ENCODE measurements at places on chromosomes 12 and 14.

- no peak for DNase-seq
These were observed 81.2 kb downstream of the TMEM260 start for GRCh38 chr14:56660677-56661389.

- DNase-seq: no peak
These were observed 47.9 kb upstream of the PLEKHG7 start for GRCh38 chr12:92654929-92655328.

GRCh38 chr12:9925705-9926393 is 6.3 kb downstream of the CLEC2A start:
- DNase-seq: peak; percentile 23

- DNase-seq: peak; percentile 79
These were observed 114.3 kb downstream of the KSR2 start for GRCh38 chr12:117854339-117855012.

- peak; percentile 40 for DNase-seq
These were observed 3.1 kb downstream of the LHX5 start for GRCh38 chr12:113468365-113469223.

DNA sequence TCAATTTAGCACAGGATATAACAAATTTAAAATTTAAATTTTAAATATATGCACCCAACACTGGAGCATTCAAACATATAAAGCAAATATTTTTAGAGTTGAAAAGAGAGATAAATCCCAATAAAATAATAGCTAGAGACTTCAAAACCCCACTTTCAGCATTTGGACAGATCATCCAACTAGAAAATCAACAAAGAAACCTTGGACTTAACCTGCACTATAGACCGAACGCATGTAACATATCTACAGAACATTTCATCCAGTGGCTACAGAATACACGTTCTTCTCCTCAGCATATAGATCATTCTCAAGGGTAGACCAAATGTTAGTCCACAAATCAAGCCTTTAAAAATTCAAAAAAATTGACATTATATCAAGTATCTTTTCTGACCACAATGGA is 64.0 kb downstream of the SPTSSA start:
- no peak for DNase-seq

DNA sequence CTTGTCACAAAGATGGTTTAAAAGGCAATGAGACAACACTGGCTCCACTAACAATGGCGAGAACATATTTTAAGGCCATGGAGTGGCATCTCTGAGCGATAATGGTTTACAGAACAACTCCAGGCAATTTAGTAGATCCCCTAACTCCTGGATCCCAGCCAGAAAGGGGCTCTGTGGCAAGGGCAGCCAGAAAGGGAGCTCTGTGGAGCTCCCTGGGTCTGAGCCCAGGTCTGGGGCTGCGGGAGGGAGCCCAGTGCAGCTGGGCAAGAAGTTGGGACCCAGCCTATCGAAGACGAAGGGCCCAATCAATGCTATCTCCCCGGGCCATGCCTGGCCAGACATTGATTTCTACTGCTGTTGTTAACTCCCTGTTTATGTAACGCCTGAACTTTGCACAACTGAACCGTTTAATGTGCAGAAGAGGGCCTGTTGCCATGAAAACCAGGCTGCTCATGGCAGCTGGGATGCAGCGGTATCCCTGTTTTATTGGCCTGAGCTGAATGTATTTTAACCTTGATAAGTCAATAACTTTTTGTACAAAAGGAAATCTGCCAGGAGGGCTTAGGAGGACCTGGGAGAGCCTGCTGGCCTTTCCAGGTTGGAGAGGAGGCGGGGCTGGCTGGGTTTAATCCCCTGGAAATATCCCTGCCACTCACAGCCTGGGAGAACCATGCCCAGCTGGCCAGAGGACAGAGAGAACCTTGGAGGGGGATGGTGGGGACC is 6.7 kb upstream of the FAM222A start:
- no peak for DNase-seq

DNA sequence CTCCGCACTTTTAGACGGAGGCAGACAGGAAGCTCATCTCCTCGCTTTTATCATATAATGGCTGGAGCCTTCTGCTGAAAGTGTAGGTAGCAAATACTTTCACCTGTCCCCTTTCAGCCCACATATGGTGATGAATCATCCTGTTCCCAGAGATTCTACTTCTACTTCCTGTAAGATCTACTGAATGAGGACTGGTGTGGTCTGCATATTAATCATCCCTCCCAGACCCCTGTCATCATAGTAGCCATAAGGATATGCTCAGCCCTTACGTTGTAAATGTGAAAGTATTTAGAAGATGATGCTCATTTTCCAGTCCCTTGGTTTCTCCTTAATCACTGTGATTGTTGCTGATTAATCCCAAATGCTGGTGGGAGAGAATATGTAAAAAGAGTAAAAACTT is 268.2 kb upstream of the GRIP1 start:
- DNase-seq: no peak

- peak; percentile 75 for DNase-seq
These were observed 26.2 kb downstream of the RFLNA start for GRCh38 chr12:124321040-124321481.

- no peak for DNase-seq
These were observed 196.5 kb upstream of the PRMT8 start for GRCh38 chr12:3294481-3294911.

GRCh38 chr14:31337331-31337730 is 83.0 kb downstream of the HEATR5A start:
- DNase-seq: no peak

DNA sequence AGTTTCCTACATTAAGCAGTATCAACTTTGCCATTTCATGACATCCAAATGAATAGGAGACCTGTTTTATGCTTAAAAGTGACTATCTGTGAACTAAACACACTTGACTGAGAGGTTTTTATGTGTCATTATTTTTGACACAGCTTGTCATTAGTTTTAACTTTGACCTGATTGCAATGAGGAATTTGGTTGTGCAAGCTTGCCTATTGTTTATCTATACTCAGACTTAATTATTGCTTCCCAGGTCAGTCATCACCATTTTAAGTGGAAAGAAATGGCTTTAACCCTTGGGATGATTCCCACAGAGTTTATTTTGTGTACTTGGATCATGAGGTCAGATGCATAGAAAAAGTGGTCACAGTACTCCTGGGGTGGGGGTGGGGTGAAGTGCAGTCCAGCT is 171.0 kb upstream of the PRICKLE1 start:
- no peak for DNase-seq

DNA sequence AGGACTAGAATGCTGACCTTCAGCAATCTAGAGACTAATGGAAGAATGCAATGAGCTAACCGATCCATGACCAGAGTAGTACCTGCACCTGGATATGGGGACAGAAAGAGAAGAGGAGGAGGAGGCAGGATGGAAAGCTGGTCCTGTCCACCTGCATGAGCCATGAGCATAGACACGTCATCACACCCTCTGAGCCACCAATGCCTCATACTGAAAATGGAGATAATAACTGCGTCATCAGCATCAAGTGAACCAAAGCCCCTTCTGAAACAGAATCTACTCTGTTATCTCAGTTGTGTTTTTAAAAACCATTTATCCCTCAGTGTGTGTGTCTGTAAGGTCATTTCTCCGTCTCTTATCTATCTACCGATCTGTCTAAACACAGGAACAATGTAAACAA is 327.0 kb downstream of the BCL11B start:
- no peak for DNase-seq

DNA sequence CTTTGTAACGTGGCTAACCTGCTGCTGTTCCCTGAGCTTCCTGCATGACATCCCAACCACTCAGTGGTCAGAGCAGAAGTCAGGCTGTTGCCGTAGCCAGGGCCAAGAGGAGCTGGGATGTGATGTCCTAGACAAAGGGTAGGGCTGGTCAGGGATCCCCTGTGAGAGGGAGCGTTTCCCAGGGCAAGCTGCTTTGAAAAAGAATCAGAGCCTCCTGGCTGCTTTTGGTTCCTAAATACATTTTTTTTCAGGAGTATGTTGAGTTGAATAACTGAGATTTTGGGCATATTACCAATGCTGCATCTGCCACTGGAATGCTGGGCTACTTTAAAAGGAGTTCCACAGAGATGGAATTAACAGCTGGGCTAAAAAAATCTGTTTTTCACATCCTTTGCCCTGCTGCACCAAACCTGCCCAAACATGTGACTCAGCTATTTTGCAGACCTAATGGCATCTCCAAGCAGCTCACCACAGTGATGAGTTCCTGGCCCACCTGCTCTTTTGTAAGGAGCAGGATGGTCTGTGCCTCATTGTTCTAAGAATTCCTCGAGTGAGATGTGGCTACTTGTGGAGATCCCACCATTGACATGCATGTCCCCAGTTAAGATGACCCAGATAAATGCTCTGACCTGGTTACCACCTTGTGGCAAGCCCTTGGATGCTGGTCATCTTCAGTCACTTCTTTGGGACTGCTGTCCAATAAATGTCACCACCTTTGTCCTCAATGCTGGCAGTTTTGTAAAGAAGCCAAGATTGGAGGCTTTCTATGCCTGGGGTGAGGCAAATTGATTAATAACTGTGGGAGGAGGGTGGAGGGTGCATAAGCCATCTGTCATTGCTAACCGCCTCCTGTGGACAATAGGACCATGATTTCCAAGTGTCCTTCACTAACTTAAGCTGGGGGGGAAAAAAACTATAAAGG is 24.1 kb downstream of the ANKRD13A start:
- DNase-seq: no peak

- DNase-seq: no peak
These were observed 13.7 kb upstream of the LIMA1 start for GRCh38 chr12:50297027-50297426.

DNA sequence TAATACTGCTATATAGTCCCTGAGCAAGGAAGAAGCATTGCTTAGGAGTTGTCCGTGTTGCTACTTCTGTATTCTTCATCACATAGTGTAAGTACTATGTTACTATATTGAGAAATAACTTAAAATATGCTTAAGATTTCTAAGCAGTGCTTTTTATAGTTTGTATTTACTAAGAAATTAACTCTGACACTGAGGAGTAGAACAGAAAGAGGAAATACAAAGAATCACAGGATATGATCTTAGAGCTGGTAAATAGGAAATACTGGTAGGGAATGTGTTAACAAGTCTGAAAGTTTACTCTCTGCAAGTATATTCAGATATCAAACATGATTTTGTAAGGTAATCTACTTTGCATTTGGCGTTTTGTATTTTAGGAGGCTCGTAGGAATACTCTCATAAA is 15.5 kb downstream of the XPOT start:
- DNase-seq: no peak

GRCh38 chr12:95699579-95699978 is 91.0 kb downstream of the NTN4 start:
- DNase-seq: no peak

- DNase-seq: no peak
These were observed 56.9 kb downstream of the TMTC1 start for GRCh38 chr12:29726741-29727348.

Measured in K562 (cell line).